ENCODE measurements at places on chromosomes 6 and 20.

GRCh38 chr6:39879535-39879934 lies 54.7 kb downstream of the MOCS1 start:
- peak; percentile 45 for DNase-seq

- no peak for DNase-seq
Measured at GRCh38 chr6:106522562-106523250, 106.6 kb downstream of the RTN4IP1 start.

DNA sequence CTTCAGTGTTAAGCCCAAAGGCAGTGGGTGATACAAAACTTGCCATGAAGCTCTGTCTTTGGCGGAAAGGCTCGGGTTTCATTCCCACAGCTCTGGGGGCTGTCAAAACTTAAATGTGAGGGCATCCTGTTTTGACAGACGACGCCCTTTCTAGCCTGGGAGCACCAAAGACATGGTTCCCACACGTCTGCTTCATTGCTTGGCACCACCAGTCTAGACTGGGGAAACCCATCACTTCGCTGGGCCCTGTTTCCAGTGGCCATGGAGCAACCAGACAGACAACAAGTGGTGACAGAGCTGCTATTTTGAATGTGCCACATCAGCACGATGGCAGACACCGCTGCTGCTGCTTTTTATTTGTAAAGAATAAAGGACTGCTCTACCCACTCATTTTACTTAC lies 127.5 kb downstream of the SASH1 start:
- no peak for DNase-seq

DNA sequence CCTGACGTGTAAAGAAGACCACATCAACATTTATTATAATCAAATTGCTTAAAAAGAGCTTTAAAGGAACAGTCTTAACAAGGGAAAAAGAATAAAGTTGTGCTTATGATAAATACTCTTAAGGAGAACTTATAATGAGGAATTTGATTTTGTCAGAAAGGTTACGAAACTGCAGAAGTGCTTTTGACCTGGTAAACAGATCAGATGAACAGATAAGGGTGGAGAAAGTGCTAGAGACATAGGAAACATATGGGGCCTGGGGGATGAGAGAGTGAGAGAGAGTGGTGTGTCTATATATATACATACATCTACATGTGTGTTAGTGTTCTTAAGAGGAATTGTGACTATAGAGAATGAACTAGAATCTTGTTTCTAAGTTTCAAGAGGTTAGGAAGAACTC lies 186.2 kb upstream of the GJE1 start:
- DNase-seq: no peak

GRCh38 chr6:63352544-63353285 lies 32.9 kb upstream of the LGSN start:
- peak; percentile 63 for DNase-seq

DNA sequence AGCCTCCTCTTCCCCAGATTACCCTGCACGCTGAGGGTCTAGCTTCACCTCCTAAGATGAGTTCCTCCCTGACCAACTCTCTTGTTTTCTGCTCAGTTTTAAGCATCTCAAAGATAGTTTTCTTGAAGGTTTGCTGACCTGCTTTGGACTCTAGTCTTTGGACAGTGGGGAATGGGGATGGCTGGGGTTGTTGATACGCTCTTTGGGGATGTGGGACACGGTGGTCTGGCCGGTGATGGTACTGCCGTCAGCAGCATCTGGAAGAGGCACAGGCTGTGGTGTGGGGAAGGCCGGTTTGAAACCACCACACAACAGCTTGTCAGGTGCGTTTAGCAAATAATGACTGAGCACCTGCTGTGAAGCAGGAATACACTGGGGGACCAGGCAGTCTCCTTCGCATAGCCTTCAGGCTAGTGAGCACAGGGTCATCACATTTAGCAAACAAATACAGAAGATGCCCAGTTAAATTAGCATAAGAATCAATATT lies 94.1 kb downstream of the TMEM242 start:
- DNase-seq: no peak

DNA sequence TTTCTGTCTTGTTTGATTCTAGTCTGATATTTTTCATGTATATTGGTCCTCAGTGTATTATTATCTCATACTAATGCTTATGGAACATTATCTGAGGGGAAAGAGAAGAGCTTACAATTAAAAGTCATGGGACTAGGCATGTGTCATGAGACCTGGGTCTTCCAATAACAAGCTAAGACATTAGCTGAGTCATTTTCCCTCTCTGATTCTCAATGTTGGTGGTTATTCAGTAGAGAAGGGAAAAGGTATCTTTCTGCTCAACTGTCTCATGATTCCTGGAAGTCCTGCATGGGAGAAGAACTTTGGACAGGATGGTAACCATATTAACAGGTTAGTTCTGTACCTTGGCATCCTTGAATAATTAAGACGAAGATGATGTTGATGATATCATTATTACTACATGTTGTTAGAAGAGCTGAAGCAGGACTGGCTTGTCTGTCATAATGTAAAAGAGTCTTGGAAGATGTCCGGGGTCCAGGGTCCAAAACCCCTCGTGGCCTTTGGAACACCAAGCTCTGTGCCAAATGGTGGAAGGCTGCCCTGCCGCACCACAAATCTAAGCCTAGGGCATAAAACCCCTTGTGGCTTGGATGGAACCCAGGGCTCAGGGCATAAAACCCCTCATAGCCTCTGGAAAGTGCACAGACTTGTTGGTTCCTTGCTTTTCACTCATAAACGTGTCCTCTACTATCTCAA lies 19.1 kb downstream of the TRIM38 start:
- DNase-seq: no peak

DNA sequence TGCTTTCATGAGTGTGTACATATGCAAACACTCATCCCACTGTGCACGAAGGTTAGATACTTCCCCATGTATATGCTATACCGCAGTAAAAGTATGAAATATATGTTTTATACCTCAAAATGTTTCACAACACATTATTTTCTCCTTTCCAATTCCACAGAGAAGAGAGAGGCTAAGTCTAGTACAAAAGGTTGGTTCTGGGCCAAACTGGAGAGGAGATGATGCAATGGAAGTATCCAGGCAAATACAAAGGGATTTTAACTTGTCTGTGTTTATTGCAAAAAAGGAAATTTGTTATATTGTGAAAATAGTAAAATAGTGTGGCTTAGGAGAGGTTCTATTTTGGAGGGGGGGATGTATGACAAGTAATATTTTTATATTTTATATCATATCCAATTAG lies 112.6 kb downstream of the PLCB1 start:
- DNase-seq: peak; percentile 92

DNA sequence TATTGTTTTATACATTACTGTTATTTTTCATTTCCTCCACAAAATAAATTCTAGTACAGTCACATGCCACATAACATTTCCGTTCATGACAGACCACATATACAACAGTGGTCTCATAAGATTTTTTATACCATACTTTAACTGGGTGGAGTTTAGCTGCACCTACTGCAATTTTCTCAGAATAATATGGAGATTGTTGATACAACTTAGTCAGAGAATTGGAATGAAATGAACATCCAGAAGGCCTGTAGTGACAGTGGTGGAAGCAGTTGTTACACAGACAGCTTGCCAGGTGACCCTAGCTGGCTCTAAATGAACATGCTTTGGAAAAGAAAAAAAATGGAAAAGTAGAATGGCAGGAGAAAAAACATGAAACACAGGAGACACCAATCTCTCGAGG lies 183.2 kb upstream of the TCF21 start:
- peak; percentile 34 for DNase-seq

DNA sequence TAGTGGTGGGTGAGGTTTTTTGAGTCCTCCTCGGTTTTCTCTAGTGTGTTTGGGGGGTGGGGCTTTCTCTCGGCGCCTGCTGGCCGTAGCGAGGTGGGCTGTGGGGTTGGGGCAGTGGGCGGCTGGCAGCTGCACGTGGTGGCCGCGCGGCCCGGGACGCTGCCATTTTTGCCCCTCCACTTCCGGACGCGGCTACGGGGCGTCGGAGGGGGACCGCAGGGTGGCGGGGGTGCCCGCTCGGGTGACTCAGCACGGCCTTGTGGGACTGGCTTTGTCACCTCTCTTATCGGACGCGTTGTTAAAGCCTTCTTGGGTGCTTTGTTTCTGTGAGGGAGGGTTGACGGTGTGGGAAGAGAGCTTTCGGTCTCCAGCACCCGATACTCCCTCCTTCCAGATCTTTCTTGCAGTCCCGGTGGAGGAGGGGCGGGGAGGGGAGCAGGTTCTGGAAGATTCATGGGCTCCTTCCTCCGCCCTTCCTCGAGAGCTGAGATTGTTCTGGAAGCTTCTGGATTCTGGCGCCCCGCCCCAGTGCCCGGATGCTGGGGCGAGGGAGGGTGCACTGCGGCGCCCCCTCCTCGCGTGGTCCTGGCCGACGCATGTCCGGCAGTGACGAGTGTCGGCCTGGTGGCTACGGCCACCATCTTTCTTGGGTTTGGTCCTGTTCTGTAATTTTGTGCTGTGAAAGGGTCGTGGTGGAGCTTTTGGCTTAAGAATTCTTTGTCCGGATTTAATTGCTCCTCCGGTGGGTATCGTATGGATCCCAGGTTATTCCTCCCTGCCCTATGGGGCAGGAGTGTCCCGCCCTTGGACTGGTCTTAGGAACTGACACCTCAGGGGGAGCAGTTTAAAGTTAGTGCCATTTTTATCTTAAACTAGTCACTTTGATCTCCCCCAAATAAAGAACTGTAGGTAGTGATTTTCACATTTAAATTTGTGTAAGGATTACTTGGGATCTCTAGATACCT lies 719 bp downstream of the HSP90AB1 start:
- DNase-seq: peak; percentile 64

- no peak for DNase-seq
Measured at GRCh38 chr6:42509765-42510164, 54.1 kb upstream of the UBR2 start.

- no peak for DNase-seq
Measured at GRCh38 chr20:53503517-53503919, 90.1 kb downstream of the ZNF217 start.

GRCh38 chr6:73624896-73625295 lies 28.9 kb downstream of the SLC17A5 start:
- DNase-seq: no peak

DNA sequence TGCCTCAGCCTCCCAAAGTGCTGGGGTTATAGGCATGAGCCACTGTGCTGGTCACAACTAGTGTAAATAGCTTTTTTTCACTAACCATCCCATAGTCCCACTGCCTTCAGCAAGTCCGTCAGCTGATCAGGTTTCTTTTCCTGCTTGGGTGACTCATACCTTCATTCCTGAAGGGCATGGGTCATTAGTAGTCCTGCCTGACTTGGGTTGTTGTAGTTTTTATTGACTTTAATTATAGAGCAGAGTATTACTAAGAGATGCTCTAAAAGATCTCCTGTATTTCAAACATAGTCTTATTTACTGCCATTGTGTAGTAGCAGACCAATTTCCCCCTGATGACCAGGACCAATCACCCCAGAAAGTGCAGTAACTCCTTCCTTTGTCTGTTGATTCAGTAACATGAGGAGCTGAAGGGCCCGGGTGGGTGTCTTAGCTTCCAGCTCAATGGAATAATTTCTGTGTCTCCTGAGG lies 25.8 kb downstream of the HLA-C start:
- DNase-seq: peak; percentile 51

GRCh38 chr6:79353226-79353625 lies 118.7 kb upstream of the HMGN3 start:
- no peak for DNase-seq

DNA sequence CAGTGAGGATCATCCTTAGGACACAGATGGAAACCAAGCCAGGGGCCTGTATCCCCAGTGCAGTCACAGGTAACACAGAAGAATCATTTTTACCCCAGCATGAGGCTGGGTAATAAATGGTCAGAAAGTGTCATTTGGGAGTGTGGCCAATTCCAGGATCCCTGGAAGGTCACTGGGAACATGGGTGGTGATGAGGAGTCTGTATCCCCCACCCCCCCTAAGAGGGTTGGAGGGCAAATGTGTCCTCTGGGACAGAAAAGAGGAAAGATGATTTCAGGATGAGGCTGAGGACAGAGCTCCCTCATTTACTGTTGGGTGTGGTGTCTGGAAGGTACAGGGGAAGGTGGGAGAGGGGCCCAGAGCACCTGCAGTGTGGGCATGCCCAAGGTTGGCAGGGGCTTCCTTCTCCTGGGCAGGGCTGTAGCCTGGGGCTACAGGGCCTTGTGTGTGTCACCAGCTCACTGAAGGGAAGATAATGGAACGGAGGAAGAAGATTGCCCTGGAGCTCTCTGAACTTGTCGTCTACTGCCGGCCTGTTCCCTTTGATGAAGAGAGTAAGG lies 34.5 kb downstream of the PLCG1 start:
- DNase-seq: no peak

DNA sequence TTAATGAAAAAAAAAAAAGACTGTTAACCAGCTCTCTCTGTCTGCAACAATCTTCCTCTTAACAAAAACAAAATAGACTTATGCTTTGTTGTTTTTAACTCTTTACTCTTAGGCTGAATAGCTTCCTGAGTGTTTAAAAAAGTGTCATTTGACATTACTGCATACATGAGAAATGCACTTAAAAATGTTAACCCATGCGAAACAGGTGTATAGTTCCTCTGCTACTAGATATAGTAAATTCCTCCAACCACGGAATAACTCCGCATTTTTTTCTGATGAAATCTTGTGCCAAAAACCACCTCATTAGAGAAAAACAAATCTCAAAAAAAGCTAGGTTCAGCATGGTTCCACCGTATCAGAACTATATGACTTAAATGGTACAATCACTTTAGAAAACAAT lies 426.0 kb downstream of the ADGRB3 start:
- no peak for DNase-seq

GRCh38 chr6:331622-332521 lies 39.6 kb downstream of the DUSP22 start:
- no peak for DNase-seq

- no peak for DNase-seq
Measured at GRCh38 chr6:73696966-73697655, 1.1 kb downstream of the CD109 start.

DNA sequence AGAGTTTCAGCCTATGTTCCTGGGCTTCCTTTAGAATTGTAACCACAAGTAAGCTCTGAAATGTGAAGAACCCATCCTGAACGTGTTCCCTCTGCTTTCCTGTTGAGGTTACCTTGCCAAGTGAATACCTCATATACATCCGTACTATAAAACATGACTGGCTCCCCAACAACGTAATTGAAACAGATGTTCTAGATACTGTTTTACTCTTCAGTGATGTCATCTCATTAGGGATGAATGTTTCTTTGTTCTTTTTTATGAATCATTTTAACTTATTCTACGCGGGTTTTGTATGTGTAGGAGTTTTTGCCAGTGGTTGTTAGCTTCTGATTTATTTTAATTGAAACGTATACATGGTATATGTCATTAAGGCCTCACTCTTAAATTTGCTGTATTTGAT lies 166.8 kb downstream of the SAMD5 start:
- peak; percentile 30 for DNase-seq

DNA sequence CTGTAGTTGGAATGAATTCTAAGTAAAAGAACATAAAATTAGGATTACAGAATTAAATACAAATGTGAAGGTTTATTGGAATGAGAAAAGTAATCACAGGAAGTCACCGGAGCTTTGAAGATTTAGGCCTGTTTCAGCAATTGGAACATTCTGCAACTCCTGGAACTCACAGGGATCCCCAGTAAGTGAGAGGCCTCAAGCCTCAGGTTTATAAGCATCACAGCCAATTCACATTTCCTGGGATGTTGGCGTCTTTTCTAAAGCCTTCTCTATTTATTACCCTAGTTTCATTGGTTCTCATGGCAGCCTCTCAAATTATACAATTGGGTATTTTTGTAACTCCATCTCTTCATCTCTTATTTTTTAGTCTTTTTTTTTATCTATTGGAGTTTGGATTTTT lies 90.4 kb upstream of the HIVEP1 start:
- DNase-seq: no peak

GRCh38 chr6:165846123-165846966 lies 183.3 kb upstream of the PDE10A start:
- no peak for DNase-seq

All from fibroblast of pulmonary artery (primary cell).